ENCODE measurements at places on chromosomes 3 and 15.

DNA sequence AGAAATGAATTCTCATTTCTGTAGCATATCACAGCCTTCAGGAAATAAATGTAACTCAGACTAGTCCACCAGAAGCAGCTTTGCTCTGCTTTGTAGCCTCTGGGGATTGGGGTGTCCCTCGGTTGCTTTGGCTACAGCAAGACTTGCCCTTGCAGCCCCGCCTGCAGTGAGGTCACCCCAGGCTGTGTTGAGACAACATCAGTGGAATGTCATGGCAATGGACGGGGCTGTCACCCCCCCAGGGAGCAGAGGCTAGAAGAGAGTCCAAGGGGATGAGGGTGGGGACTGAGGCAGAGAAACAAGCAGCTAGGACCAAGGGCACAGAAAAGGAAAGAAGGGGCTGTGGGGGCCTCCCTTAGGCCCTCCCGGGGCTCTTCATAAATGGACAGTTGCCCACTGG, 854 bp downstream of the CLEC3B start:
- no peak for DNase-seq

GRCh38 chr15:86493884-86494283, 414.2 kb downstream of the AGBL1 start:
- no peak for DNase-seq

- no peak for DNase-seq
Observed at GRCh38 chr3:71694358-71694999, 30.7 kb downstream of the EIF4E3 start.

DNA sequence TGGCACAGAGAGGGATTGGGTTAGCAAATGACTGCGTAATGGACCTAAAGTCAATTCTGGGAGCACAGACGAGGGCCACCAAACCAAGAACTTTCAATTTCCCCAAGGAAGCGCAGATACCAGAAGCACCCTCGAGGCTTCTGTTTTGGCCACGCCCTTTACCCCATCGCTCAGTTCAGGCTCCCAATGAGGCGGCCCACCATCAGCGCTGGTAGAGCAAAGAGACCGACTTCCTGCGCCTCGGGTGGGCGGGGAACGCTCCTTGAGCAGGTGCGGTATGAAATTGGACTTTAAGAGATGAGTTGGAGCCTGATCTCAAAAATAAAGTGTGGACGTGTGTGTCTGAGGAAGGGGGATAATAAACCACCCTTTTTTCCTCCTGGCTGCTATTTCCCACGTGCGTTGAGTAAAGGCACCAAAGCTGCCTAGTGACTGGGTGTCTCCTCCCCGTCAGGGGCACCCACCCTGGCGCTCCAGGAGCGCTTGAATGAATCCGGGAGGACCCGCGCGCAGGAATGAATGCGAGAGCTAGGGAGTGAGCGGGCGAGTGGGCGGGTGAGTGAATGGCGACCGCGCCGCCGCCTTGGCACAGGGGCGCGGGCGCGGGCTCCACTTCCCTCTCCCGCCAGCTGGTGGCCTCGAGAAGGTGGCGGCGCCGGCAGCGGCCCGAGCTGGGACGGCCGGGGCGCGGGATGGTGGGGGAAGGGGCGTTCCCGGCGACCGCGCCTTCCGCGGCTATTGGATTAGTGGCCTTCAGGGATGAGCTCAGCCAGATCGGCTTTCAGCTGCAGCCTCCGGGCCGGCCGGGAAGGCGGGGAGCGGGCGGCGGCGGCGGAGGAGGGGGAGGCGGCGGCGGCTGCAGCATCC, at the start of gene SPSB4:
Gene SPSB4 (plus strand): TSS at position 772 of the 867 bp plus-strand sequence. CDS start 14,758 bp downstream, outside the sequence.
- no peak for DNase-seq

- no peak for DNase-seq
Observed at GRCh38 chr3:25485673-25486072, 57.6 kb downstream of the RARB start.

All from midbrain (tissue), 1 donor.